ENCODE measurements at places on chromosomes 7 and 10.

DNA sequence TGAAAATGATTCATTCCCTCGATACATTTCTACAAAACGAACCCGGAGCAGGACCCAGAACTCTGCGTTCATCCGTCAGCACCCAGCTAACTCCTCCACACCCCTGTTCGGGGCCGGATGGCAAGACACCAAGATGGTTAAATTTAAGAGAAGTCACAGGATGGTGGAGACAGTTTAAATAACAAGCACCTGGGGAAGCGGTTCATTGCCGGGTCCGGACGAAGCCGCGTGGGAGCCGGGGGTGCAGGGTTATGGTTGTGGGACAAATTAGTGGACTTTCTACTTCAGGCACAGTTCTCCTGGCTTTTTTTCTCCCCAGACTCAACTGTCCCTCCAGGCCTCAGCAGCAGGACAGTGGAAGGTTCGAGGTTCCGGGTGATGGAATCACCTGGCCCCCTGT is 45.4 kb downstream of the ASB13 start:
- no peak for DNase-seq

- DNase-seq, result no peak
These were observed 34.1 kb downstream of the ANXA11 start for GRCh38 chr10:80171248-80171660.

DNA sequence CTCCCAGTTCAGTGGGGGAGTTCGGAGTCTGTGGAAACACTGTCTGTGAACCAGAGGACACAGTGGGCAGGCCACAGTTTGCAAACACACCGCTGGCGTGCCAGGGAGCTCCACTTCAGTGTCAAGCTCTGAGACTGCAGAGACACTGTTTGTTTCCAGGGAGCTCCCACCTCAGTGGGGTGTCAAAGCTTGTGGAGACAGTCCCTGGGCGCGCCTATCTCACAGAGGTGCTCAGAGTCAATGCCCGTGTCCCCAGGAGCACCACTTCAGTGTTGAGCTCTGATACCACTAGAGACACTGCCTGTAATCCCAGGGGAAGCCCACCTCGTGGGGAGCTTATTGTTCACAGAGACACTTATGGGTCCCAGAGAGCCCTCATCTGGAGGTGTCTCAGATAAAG is 4.3 kb downstream of the MYO1G start:
- no peak for DNase-seq

DNA sequence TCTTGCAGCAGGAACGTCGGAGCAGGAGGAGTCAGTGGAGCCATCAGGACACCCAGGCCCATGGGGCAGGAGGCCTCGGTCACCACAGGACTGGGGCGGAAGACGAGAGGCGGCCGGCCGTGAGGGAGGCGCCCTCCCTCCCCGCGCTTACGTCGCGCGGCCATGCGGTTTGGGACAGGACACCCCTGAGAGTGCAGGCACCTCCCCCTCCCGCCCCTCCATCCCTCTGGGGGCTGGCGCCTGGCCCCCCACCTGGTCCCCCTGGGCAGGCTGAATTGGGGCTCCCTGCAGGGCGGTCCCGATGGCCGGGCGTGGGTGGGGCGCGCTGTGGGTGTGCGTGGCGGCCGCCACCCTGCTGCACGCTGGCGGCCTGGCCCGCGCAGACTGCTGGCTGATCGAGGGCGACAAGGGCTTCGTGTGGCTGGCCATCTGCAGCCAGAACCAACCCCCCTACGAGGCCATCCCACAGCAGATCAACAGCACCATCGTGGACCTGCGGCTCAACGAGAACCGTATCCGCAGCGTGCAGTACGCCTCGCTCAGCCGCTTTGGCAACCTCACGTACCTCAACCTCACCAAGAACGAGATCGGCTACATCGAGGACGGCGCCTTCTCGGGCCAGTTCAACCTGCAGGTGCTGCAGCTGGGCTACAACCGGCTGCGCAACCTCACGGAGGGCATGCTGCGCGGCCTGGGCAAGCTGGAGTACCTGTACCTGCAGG is 74.4 kb downstream of the ELFN1 start:
- no peak for DNase-seq

- no peak for DNase-seq
These were observed 85.4 kb upstream of the SVIL start for GRCh38 chr10:29720149-29720548.

Measured in T-helper 22 cell (primary cell).